ENCODE measurements at places on chromosomes 1 and 21.

DNA sequence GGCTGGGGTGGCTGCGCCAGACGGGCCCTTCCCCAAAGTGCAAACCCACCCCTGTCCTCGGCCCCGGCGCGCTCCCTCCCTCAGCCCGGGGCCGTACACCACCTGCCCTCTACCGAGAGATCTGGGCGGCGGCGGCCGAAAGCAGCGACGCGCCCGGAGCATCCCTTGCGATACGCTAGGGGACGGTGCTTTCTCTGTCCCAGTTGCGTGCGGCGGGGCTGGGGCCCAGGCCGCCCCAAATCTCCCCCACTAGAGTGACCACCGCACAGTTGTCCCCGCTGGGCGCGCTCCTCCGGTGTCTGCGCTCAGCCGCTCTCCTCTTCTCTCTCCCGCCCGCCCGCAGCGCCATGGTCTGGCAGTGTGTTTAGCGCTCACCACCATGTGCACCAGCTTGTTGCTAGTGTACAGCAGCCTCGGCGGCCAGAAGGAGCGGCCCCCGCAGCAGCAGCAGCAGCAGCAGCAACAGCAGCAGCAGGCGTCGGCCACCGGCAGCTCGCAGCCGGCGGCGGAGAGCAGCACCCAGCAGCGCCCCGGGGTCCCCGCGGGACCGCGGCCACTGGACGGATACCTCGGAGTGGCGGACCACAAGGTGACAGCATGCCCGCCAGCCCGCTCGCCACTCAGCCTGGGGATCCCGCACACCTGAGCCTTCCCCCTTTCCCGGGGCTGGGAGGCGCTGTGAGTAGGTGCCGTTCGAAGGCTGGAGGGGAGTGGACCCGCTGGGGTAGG lies 1.0 kb downstream of the ST6GALNAC5 start:
- DNase-seq = no peak

GRCh38 chr1:205927676-205928075 lies 15.6 kb downstream of the SLC26A9 start:
- DNase-seq = no peak

- no peak for DNase-seq
Measured at GRCh38 chr1:156667610-156667967, 9.6 kb downstream of the NES start.

DNA sequence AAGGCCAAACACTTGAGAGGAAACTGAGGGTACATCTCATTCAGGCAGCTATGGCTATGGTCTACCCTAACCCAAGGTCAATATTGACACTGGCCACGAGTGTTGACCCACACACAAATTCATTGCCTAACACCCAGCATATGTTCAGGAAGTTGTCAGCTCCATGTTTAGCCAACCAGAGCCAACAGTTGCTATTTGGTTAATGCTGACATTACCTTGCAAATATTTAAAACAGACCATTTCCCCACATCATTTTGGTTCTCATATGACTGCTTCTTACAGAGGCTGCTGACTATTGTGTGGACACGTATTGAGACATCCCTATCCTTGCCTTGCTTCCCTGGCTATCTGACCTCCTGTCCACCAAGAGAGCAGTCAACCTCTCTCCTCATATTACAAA lies 97.3 kb downstream of the LMX1A start:
- DNase-seq = no peak

All from activated T-helper 1 cell treated with Interleukin-2 at 50 U/mL for 16 hours (primary cell).